A673 (cell line): ENCODE measurements at places on chromosomes 7 and 10.

GRCh38 chr7:23356726-23357125 is 57.6 kb downstream of the MALSU1 start:
- no peak for DNase-seq

DNA sequence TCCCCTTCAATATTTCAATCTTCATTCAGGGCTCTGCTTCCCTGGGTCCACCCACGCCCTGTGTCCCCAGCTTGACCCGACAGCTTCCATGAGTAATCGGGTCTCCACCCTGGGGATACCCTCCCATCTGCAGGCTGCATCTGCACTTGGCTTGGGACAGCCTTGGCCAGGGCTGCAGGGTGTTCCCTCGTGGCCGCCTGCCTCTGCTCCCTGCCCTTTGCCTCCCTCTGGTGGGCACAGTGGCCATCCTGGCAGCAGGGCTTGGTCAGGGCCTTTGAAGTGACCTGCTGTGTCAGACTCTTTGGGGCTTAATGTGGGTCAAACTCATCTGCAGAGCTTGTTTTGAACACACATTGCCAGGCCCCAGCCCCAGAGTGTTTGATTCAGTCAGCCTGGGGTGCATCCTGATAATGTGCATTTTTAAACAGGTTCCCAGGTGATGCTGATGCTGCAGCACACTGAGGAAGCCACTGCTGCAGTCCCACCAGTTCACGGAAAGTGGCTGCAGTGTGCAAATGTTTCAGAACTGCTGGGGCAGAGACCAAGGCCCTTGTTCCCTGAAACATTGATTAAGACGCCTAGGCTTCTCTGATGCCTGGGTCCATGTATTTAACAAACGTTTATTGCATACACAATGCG is 80.7 kb upstream of the SEC61G start:
- DNase-seq: no peak

GRCh38 chr7:31647511-31647910 is 39.5 kb upstream of the PPP1R17 start:
- DNase-seq: no peak

GRCh38 chr7:10855583-10855982 is 118.1 kb upstream of the PHF14 start:
- DNase-seq: no peak

DNA sequence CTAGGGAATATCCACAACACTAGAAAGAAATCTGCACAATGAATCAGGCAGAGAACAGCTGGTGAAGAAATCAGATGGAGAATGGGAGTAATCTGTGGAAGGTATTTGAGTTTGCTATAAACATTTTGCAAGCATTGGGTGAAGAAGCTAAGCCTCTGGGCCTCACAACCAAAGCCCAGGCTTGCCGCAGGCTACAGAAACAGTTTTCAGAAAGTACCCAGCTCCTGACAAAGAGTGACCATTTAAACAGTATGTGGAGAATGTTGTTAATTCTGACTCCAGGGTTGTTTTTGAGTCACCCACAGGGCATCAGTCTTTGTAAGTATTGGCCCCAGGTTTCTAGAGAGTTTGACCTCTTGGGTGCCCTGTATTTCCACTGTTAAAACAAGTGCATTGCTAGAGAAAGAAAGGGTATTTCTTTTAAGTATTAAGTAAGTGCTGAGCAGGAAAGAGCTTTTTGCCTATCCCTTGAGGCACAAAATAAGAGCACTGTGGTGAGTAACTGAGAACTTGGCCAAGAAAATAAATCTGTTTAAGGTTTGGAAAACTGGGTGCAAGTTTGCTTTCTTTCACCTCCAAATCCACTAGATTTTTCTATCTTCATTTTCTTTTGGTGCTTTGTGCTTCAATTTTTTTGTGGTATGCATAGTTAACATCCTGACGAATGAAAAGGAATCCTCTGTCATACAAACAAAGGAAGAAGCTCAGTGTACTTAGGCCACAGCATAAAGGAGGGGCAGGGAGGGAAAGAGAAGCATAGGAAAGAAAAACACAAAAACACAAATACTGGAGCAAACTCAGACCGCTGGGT is 691.8 kb downstream of the SUGCT start:
- no peak for DNase-seq
